ENCODE measurements at places on chromosomes 11 and 22.

DNA sequence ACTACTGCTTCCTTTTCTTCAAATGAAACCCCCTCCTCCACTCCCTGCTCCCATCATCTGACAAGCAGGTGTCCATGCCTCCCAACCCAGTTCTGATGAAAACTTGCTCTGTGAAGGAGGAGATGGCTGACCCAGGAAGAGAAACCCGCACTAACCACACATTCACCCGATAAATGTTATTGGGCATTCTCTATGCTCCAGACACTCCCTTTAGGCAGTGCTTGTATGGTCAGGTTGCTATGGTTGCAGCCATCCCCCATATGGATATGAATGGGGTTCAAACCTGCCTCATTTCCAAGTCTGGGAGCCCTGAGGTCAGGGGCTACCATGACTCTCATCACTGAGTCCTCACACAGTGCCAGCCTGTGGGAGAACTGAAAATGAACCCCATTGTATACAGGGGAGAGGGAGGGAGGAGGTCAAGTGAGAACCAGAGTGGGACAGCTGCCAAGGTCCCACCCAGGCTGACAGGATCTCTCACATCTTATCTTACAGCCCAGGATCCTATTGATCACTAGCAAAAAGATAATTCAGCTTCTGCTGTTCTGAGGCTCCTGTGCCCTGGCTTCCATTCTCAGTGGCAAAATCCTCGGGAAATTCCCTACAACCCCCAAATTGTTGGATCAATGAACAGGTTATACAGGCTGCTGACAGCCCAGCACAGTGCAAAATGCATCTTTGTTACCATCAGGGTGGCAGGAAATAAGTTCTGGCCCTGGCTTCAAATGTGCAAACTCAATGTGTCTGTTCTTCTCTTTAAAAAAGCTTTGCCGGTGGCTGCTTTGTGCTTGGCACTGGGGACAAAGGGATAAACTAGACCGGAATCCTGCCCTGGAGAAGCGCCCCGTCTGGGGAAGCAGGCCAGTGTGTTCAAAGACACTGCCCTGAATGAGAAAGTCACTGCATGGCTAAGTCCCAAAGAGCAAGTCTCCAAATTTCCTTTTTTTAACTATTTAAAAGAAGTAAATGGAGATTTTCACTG lies 22.7 kb upstream of the ACER3 start:
- no peak for DNase-seq

- no peak for DNase-seq
These were observed 63.0 kb downstream of the TNRC6B start for GRCh38 chr22:40240686-40241085.

DNA sequence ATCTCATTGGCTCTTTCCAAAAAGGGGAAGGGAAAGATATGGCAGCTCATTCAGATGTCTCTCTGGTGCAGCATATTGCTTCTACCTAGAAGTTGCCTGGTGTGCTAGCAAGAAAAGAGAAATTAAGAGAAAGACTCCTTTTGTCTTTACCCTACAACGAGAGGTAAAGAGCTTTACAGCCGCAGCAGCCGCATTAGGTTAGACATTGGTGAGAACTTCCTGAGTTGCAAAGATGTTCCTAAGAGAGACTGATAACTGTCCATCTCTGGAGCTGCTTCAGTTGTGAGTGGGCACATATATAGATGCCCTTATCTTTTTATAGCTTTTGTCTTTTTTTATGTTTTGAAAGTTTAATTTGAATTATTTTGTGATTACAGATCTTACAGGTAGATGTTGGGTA lies 80.8 kb upstream of the NNMT start:
- DNase-seq, result no peak

DNA sequence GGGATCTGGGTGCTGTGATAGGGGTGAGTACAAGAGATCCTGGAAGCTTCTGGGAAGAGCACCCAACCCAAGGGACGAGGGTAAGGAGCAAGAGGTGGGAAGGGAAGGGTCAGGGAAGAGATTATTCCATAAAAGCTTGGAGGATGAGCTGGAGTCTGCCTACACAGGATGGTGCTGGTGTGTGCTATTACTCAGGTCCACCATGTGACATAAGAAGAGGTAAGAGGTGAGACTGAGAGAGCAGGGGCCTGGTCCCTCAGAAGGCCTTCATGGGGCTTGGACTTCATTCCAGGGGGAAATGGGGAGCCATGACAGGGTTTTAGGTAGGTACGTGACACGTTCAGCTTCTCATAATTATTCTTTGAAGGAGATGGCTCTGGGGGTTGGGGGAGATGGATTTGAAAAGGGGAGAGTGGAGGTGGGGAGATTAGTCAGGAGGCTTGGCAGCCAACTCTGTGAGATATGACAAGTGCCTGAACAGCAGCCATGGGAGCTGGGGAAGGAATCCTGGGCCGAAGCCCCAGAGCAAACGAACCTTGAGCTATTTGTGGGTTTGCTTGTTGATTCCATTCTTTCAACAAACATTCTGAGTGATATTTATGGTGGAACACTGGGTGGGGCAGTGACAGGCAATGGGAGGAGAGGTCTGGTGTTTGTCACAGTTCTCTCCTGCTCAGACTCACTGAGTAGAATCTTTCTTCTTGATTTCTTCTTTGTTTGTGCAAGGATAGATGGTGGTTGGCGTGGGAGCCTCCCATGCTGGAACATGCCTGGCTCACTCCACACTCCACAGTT lies 11.2 kb upstream of the NCAM1 start:
- no peak for DNase-seq

- DNase-seq, result no peak
These were observed 46.5 kb downstream of the FCHSD2 start for GRCh38 chr11:73095613-73096012.

DNA sequence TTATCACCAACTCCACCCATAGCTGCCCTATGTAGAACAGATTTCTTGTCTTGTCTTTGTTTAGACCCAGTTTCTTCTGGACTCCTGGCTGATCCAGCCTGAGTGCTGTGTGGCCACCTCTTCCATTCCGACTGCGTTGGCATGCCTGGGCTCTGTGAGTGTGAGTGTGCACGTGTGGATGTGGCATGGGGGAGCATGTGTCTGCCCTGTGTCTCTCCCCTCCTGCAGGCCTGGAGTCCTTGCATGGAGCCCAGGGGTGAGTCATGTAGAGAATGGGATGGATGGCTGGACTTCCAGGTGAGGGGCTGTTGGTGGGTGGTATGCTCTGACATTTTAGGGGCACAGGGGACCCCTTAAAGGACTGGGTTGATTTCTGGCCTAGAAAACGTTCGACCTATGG lies 194.7 kb downstream of the GRIK4 start:
- DNase-seq, result no peak

- DNase-seq, result no peak
These were observed 20.8 kb downstream of the MUC15 start for GRCh38 chr11:26551186-26551801.

- DNase-seq, result no peak
These were observed 82.8 kb downstream of the FLI1 start for GRCh38 chr11:128776424-128777284.

DNA sequence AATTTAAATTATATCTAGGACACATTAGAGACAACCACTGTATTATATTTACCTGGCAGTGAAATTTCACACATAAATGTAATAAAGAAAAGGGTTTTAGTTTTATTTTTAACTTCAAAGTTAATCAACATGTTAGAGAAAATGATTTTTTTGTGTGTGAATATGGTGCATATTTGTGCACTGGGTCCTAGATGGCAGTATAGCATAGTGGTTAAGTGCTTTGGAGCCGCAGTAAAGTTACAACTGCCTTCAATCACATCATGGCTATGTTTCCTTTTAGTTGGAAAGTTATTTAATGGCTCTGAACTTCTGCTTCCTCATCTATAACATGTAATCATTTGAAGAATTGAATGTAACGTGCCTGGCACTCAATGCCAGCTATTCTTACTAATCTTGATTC lies 108.9 kb upstream of the DDI1 start:
- DNase-seq, result no peak

DNA sequence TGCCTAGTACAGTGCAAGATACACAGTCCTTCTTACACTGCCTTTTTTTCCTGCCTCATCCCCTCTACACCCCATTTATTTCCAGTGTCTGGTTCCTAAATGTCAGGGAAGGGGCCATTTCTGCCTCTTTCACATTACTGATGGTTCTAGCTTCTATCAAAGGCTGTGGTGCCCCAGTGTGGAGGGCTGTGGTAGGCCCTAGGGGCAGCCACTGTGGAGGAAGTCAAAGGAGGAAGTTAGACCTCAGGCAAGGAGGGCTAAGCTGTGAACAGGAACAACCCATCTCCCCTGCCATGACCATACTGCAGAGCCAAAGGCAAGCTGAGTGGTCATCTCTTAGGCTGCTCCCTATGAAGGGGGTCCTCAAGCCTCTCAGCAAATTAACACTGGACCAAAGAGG lies 81.9 kb upstream of the CRTAM start:
- DNase-seq, result no peak

DNA sequence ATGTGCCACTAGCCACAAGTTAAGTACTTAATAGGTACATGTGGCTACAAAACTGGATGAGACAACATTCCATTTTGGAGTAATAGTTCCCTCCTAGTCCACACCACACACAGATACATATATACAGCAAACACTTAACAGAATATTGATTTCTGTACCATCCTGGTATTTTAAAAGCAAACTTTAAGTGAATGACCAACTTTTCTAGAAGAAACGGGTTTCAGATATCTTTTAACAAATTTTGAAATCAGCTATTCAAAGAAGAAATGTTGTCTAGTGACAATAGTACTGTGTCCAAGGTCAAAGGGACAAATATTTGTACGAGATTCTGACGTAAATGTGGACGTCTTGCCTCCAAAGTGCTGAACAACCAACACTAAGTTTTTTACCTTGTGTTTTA lies 12.3 kb upstream of the CARD16 start:
- DNase-seq, result no peak

DNA sequence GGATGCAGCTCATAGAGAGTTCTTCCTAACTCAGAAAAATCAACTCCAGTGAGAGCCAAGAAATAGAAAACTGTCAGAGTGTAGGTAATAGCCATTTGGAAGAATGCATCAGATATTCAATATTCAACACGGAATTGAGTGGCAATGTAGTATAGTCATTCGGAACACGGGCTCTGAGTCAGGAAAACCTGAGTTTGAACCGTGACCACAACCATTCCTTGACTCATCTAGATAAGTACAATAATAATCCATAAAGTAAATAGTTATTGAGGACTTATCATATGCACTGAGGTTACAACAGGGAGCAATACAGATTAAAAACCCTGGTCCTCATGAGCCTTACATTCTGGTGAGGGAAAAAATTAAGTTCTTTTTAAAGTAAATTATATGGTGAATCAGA lies 62.6 kb upstream of the PHF21A start:
- no peak for DNase-seq

GRCh38 chr22:47073075-47073474 lies 310.6 kb downstream of the TBC1D22A start:
- DNase-seq, result no peak

GRCh38 chr11:103842191-103842590 lies 194.2 kb upstream of the DDI1 start:
- no peak for DNase-seq

- no peak for DNase-seq
These were observed 663.9 kb downstream of the DLG2 start for GRCh38 chr11:84963240-84963639.

GRCh38 chr11:79047980-79048379 lies 392.9 kb downstream of the TENM4 start:
- DNase-seq, result no peak

GRCh38 chr11:100883830-100884229 lies 196.7 kb downstream of the ARHGAP42 start:
- no peak for DNase-seq

DNA sequence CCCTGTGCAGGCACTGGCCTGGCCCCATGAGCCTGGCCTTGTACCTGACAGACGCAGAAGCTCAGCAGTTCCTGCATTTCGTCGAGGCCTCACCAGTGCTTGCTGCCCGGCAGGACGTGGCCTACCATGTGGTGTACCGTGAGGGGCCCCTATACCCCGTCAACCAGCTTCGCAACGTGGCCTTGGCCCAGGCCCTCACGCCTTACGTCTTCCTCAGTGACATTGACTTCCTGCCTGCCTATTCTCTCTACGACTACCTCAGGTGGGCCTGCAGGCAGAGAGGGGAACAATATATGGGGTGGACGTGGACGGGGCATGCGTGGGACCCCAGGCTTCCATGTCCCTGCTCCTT lies 4.9 kb downstream of the LARGE2 start:
- DNase-seq, result no peak

All from stimulated activated CD8-positive, alpha-beta memory T cell treated with anti-CD3 and anti-CD28 coated beads, Interleukin-4, amount 100 ng/mL, for 1 hour (primary cell).